ENCODE measurements at places on chromosomes 1 and 21. TPM values are rescaled to one million over a fixed set of nuclear protein-coding genes. Genes with fewer than 3 reads are reported as not detected.

GRCh38 chr1:56413671-56414199 is 165.6 kb downstream of the PLPP3 start:
- no peak for DNase-seq

DNA sequence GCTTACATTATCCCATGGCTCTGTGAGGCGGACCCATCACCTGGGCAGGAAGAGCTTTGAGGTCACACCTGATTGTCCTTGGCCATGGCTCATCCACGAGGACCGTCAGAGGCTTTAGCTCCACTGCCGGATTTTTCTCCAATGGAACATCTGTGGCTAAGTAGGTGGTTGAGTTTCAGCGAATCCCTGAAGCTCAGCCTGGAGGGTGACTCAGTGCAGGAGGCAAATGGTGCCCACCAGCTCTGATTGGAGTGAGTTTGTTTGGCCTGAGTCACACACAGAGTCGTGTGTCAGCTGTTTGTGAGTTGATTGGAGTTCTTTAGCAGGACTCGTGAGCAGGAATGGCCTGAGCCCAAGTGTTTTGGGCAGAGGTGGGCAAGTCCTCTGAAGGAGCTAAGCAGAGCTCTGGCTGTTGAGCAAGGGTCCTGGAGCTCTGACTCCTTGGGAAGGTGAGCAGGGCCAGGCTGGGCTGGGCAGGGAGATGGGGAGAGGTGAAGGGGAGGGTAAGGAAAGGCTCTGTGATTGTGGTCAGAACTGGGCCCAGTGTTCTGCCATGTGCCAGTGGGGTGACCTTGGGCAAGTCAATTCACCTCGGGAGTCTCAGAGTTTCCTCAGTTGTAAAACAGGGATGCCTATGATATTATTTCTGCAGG is 2.0 kb downstream of the SLC6A17 start:
- DNase-seq, result no peak

- DNase-seq, result peak; percentile 75
Measured at GRCh38 chr1:151156515-151156819, at the start of gene TNFAIP8L2. TSS of gene TNFAIP8L2 (plus strand) at chr1:151156649. CDS start at chr1:151158698, 2,049 bp downstream.

GRCh38 chr1:153390938-153391710 is at the start of gene S100A8:
TSS of gene S100A8 (minus strand) at chr1:153391073. CDS start at chr1:153390535, 538 bp downstream.
- no peak for DNase-seq

DNA sequence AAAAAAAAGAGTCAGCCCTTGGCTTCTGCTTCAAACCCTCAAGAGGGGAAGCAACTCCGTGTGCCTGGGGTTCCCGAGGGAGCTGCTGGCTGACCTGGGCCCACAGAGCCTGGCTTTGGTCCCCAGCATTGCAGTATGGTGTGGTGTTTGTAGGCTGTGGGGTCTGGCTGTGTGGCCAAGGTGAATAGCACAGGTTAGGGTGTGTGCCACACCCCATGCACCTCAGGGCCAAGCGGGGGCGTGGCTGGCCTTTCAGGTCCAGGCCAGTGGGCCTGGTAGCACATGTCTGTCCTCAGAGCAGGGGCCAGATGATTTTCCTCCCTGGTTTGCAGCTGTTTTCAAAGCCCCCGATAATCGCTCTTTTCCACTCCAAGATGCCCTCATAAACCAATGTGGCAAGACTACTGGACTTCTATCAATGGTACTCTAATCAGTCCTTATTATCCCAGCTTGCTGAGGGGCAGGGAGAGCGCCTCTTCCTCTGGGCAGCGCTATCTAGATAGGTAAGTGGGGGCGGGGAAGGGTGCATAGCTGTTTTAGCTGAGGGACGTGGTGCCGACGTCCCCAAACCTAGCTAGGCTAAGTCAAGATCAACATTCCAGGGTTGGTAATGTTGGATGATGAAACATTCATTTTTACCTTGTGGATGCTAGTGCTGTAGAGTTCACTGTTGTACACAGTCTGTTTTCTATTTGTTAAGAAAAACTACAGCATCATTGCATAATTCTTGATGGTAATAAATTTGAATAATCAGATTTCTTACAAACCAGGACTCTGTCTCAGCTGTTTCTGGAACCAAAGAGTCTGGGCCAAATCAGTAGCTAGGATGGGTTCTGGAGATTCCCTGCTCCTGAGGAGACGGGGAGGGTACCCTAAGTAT is 26.8 kb upstream of the KDM4A start:
- DNase-seq, result no peak

GRCh38 chr1:54596756-54597155 is 26.6 kb downstream of the FAM151A start:
- DNase-seq, result no peak

GRCh38 chr1:8348047-8348776 is 30.3 kb downstream of the SLC45A1 start:
- DNase-seq, result no peak

DNA sequence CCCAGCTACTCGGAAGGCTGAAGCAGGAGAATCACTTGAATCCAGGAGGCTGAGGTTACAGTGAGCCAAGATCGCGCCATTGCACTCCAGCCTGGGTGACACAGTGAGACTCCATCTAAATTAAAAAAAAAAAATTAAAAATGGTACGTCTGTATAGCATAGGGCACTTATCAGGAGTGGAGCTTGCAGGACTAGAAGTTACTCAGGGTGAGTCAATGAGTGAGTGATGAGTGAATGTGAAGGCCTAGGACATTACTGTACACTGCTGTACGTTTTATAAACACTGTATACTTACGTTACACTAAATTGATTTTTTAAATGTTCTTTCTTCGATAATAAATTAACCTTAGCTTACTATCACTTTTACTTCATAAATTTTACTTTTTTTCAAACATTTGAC is 183.6 kb downstream of the NR5A2 start:
- DNase-seq, result no peak

DNA sequence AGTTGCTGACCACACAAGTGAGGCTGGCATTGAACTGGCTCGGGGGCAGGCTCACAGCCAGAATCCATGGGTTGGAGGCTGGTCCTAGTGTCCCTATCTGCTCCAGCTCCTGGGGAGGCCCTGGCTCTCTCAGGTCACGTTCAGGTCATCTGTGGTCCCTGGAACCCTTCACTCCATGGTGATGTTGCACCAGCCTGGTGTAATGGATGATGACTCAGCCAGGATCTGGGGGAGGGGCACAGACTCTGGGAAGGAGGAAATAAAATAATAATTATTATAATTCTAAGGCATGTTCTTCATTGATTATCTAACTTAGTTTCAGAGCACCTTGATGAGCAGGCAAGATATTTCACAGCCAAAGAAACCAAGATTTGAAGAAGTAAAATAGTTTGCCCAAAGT is 26.6 kb upstream of the FCRL4 start:
- DNase-seq, result no peak

DNA sequence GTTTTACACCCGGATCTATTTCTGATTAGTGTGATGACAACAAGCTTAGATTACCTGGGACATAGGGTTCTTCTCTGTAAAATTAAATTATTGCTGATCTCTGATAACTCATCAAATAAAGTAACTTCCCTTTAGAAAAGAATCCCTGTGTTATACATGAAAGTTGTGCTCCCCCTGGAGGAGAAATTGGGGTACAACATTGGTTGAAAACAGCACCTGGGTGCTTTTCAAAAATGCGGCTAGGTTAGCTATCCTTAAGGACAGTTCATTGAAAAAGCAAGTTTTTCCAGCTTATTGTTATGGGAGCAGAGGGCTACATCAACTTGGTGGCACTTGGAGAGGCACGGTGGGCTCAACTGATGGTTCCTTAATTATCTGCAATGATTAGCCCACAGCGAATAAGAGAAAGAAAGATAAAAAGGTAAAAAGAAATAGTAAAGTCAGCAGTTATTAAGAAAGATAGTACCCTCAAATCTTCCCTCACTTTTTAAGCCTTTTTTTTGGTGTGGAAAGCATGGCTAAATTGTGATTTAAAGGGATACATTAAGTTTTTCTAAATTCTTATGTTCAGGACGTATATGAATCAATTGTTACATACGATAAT is 97.8 kb downstream of the FMN2 start:
- no peak for DNase-seq

- DNase-seq, result no peak
Measured at GRCh38 chr1:43625063-43625780, 24.7 kb upstream of the KDM4A start.

DNA sequence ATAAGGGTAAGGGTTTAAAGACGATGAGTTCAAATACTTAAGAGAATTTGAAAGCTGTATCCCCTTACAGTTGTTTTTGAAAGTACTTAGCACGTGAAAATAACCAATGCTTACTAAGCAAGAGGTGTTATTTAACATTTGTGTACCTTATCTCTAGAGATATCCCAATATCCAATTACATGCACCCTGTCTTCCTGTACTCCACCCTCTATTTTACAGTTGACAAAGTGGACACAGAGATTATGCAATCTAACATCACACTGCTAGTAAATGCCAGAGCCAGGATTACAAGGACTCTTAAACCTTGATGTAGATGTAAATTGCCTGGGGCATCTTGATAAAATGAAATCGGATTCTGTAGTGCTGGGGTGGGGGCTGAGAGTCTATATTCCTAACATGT is 72.0 kb downstream of the GDAP2 start:
- no peak for DNase-seq

DNA sequence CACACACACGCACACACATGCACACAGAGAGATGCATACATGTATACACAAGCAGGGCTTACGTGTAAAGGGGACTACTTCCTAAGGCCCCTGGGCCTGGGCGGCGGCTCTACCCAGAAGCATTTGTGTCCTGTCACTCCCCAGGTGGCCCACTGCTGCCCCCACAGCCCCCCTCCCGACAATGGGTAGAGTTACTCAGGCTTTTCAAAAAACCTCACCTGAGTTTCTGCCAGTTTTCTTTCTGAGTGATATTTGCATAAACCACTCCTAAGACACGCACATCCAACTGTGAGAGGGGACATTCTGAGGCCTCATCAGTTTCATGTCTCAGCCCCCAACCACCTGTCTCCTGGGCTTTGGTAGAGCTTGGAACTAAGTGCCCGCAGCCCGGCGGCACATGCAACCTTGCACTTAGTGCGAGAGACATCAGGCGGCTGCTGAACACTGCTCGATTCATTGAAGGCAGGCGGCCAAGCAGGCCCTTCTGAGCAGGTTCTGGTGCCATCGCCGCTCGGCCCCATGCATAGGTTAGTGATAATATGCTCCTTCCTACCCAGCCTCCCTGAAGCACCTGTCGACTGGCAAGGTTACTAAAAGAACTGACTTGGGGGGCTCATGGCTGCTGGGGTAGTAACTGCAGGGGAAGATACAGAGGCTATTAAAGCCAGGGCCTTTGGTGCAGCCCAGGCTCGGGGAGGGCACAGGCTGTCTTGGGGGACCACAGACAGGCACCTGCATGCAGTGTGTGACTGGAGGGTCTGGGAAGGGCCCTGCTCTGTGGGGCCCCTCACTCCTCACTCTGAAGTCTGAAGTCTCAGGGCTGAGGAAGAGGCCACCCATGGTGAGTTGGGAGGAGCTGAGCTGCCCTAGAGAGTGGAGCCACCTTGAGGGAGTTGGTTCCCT is 364.2 kb upstream of the VAMP3 start:
- no peak for DNase-seq

DNA sequence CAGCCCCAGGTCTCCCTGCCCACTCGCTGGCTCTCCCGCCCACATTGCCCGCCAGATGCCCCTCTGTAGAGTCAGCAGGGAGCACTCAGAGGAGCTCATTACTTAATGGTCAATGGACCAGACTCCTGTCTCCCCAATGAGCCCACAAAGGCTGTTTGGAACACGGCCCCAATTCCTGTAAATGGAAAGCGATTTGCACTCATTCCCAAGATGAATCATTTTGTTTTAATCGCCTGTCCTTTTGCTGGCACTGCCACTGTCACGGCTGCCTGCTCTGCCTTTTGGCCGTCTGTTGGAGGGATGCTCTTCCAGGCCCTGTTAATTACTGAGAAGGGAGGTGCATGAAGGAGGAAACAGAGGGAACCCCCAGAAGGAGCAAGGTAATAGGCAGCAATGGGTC is 44.8 kb upstream of the ATP2B4 start:
- DNase-seq, result no peak

- DNase-seq, result no peak
Measured at GRCh38 chr1:220221269-220221668, 51.0 kb downstream of the RAB3GAP2 start.

- peak; percentile 60 for DNase-seq
Measured at GRCh38 chr1:48776393-48777218, at the start of gene BEND5. TSS of gene BEND5 (minus strand) at chr1:48776891. CDS start at chr1:48776831, 60 bp downstream.

DNA sequence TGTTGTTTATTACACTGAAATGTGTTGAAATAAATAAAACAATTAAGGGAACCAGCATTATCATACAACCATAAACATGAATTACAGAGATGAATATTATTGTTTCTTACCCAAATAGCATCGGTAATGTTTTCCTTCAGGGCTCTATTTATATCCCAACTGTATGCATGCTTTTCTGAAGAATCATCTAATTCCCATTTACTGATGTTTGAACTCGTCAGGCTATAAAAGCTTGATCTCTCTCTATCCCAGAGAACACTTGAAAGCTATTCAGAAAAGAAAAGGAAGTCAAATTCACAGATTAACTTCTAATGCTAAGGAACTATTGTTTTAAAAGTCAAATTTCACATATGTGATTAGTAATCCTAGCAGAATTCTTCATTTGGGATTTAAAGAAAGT is 12.4 kb downstream of the NUP133 start:
- no peak for DNase-seq

GRCh38 chr1:37998913-37999429 is 6.3 kb downstream of the FHL3 start:
- DNase-seq, result no peak

GRCh38 chr1:64466033-64466432 is 3.9 kb upstream of the CACHD1 start:
- DNase-seq, result no peak

- no peak for DNase-seq
Measured at GRCh38 chr1:110460253-110461220, 9.6 kb downstream of the PROK1 start.

GRCh38 chr21:42535602-42536171 is 22.0 kb downstream of the SLC37A1 start:
- DNase-seq, result peak; percentile 62

GRCh38 chr1:3016641-3017439 is 4.4 kb upstream of the ACTRT2 start:
- DNase-seq, result peak; percentile 7

GRCh38 chr1:246608616-246609376 is 42.5 kb downstream of the CNST start:
- DNase-seq, result peak; percentile 80

DNA sequence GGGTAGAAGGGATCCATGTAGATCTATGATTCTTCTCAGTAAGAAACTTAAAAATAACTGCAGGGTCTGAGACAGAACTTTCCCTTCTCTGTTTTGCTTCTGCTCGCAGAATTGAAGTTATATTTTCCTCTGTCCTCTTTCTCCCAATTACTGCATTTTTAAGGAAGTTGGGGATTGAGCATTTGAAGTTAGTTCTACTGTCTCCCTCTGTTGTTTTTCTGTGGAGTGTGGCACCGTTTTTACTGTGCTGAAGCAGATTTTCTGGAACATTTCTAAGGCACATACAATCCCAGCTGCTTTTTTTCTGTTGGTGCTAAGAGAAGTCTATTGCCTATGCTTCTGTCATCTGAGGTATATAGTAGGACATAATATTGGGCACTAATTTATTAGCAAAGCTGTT is 43.3 kb downstream of the RASAL2 start:
- DNase-seq, result no peak

Gene IGSF5
- total RNA-seq, result 0.25 TPM

Gene TTC22
- 51.6 TPM for total RNA-seq

Gene PDE9A
- total RNA-seq, result 98.4 TPM

Gene SLC6A17
- 0.10 TPM for total RNA-seq

Gene HLX
- 6.2 TPM for total RNA-seq

Gene FAM110D
- total RNA-seq, result 1.5 TPM

Gene MAP1LC3C
- not detected for total RNA-seq

Gene ARMH1
- 2.3 TPM for total RNA-seq

Gene NTNG1
- 0.23 TPM for total RNA-seq

Gene TRIM67
- total RNA-seq, result 0.22 TPM

Gene PRAMEF14
- not detected for total RNA-seq
